GM04503 (cell line): ENCODE measurements at places on chromosomes 5 and 9.

- no peak for DNase-seq
Measured at GRCh38 chr5:150114773-150115408, 28.5 kb upstream of the CSF1R start.

DNA sequence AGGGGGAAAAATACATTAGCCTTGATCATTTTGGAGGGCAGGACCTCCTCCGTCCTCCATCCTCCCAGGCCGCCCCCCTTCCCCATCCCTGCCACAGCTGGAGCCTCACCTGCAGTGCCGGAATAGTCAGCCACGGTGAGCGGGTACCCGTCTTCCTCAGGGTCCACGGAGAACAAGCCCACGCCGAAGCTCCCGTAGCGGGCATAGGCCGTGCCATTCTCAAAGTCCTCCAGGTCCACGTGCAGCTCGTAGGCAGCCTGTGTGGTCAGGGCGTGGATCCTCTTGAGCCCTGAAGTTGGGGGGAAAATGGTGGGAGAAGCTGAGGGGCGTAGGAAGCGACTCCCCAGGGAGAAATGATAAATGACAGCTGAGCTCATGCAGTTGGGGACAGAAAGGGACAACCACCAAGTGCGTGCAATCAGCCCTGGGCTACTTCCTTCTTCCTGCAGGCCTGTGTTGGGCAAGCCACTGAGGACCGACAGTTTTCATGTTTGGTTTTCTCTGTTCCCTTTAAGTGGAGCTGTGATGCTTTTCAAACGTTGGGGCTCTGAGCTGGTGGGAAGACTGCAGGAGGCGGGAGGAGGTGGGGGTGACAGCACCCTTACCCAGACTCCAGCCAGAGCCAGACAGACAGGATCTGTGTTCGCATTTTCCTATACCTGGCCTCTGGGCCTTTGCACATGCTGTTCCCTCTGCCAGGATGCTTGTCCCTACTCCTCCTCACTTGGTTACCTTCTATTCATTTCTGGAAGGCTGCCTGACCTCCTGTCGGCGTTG is 8.7 kb upstream of the QRFP start:
- no peak for DNase-seq

GRCh38 chr5:9878206-9878605 is 248.1 kb upstream of the TAS2R1 start:
- no peak for DNase-seq

- DNase-seq: no peak
Measured at GRCh38 chr5:14326035-14326903, 183.1 kb downstream of the TRIO start.

- DNase-seq: no peak
Measured at GRCh38 chr9:122780026-122780425, 8.7 kb upstream of the OR5C1 start.

DNA sequence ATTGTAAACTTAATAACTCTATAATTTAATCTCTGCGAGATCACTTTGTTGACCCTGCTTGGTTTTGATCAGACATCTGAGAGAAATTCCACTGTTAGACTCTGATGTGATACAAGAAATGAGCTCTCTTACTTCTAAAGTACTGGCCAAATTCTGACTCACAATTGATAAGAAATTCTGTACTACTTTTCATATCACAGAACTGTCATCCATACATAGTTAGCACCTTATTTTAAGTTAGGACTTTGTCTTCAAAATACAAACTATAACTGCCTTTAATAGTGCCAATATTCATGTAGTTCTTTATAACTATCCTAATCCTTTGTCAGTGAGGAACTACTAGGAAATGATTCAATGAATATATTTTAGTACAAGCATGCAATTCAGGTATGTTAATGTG is 23.4 kb downstream of the MARCHF11 start:
- DNase-seq: no peak

DNA sequence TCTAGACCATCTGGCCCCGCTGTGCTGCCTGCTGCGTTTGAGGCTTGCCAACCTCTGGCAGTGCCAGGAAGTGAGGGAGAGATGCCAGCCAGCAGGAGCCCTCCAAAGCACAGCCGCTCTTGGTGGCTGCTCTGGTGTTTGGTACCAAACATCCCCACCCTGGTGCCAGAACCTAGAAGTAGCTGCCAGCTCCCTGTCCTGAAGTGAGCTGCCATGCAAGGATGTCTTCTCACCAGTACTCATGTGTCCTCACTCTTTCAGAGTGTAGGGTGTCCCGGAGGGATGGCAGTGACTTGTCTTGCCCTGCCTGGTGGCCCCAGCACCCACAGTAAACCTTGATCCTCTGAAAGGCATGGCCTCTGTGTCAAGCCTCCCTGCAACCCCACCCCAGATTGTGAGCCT is 43.4 kb downstream of the AMBP start:
- DNase-seq: no peak

- no peak for DNase-seq
Measured at GRCh38 chr9:94974154-94974879, 247.8 kb downstream of the AOPEP start.

DNA sequence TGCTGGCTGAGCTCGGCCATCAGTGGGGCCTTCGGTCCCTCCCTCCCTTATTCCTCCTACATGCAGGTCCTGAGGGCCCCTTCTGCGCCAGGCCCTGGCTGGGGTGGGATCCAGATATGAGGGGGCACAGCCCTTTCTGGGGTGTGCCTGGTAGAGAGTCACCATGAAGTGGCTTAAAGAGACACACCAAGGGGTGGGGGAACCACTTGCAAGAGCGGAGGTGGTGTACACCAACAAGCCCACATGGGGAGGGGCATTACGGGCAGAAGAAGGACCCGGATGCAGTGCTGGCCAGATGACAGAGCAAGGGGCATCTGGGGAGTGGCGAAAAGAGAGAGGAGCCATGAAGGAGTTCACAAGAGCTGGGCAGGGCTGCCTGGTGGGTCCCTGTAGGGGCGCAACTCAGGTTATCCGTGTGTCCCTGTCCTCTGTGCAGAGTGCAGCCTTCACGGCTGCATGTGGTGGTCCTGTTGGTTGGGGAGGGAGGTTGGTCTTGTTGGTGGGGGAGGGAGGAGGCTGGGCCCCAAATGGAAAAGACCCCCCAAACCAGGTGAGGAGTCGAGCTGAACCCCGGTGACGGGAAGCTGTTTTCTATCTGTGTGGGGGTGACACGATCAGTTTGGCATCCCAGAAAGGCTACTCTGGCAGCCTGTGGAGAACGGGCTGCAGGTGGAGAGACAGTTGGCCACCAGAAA is 158.1 kb downstream of the DAB2IP start:
- no peak for DNase-seq

- no peak for DNase-seq
Measured at GRCh38 chr9:74951725-74952151, 974 bp downstream of the C9orf40 start.

DNA sequence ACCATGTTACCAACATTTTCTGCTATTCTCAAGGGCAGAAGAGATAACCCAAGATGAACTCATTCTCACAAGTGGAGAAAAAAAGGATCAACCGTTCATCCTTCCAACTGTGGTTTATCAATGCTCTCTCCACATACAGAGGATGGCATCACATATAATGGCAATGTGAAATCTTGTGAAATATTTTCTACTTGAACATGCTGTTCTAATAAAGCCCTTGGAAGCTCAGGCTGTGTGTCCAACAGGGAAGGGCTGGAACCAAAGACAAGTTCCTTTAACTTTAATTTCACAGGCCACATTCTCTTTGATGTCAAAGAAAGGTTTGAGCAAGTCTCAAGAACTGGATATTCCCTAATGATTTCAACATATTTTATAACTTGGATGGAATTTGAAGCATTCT is 230.5 kb downstream of the SPOCK1 start:
- DNase-seq: no peak

DNA sequence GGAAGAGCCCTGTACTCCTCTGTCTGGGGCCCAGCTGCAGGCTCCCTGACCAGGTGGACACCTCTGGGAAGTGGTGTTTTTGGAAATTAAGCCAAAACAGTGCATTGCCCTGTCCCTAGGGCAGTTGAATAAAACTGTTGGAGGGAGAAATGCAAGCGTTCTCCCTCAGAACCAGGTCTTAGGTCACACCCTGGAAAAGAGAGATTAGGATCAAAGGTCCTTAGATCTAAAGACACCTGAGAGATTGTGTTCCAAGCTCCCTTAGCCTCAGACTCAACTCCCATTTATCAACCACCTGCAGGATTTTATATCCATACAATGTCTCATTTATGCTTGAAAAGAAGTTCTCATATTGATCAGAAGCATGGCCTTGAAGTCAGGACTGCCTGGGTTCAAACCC is 64.8 kb downstream of the PAPPA start:
- DNase-seq: no peak

DNA sequence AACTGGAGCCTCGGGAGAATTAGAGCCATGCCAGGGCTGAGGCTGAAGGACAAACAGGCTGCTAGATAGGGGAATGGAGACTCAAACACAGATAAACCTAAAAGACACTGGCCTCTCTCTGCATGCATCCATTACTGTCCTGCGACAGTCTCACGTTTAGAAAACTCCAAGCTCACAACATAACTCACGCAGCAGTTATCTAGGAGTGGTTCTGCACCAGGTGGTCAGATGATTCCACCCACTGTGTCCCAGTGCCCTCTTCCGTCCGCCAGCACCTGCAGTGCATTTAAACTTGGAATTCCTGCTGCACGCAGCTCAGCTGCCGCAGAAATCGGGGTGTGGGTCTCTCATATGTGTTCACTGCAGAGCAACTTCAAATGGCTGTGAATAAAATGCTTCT is 272.6 kb upstream of the IRX2 start:
- no peak for DNase-seq

- DNase-seq: no peak
Measured at GRCh38 chr9:77649109-77649812, 1.1 kb upstream of the GNA14 start.

DNA sequence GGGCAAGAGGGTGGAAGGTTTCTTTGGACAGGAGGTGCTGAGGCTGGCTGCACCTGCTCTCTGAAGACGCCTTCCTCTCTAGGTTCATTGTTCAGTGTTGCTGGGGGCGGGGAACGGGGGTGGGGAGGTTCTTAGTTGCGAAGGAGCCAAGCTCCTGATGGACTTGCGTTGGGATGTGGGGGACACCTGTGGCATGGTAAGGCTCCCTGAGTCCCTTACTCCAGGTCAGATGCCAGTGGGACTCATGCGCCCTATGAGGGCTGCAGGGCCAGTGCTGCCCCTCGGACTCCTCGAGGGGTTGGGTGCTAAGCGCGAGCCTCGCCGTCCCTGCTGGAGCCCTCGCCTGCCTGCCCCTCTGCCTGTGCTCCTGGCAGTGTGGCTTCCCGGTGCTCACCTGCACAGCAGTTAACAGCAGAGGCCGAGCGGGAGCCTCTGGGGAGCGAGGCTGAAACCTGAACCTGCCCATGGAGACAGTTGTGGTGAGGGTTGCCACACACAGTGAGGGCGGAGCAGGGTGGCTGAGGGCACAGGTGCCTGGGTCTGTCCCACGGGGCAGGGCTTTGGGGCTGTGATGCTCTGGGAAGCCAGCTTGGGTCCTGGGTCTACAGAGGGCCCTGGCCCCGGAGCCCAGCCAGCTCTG is 5.5 kb downstream of the RNU6ATAC start:
- no peak for DNase-seq

DNA sequence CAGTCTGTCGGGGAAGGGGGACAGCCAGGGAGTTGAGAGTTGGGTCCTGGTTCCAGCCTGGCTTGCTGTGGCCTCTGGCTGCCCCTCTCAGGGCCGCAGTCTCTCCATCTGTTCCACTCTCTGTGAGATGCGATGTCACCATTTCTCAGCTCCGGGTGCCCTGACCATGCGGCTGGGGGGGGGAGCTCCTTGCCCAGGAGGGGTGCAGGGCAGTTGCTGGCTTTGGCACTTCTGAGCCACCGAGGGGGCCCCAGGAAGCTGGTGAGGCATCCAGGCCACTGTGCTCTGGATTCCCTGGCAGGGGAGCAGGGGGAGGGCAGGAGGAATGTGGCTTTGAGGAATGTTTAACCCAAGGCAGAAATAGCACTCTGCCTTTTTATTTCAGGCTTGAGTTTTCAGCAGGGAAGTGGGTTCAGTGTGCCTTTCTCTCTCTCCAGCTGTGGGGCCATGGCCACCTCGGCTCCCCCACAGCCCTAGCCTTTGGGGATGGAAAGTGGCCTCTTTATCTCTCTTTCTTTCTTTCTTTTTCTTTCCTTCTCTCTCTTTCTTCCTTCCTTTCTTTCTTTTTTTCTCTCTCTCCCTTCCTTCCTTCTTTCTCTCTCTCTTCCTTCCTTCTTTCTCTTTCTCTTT is 11.0 kb downstream of the NCS1 start:
- DNase-seq: peak; percentile 67

DNA sequence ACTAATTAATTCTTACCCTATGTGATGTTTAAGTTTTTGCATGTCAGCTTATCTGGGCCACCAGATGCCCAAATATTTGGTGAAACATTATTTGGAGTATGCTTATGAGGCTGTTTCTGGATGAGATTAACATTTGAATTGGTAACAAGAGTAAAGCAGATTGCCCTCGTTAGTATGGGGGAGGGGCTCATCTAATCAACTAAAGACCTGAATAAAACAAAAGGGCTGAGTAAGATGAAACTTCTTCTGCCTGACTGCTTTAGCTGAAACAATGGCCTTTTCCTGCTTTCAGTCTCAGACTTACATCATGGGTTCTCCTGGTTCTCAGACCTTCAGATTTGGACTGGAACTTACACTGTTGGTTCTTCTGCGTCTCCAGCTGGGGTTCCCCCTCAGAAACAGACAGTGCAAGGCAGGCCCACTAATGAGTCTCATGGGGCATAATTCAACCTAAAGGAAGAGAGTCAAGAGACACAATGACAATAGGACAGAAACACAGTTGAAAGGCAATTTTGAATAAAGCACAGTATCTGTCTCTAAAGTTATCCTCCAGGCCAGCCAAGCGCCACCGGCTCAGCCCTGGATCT is 288.4 kb downstream of the CAAP1 start:
- no peak for DNase-seq

- DNase-seq: no peak
Measured at GRCh38 chr9:137434498-137435380, 6.4 kb downstream of the ENTPD8 start.

- DNase-seq: no peak
Measured at GRCh38 chr9:68704498-68704813, 584 bp upstream of the PIP5K1B start.

GRCh38 chr5:150619359-150620230 is 20.9 kb upstream of the SYNPO start:
- no peak for DNase-seq

GRCh38 chr5:147821766-147822165 is 9.7 kb downstream of the SPINK1 start:
- no peak for DNase-seq

GRCh38 chr9:131739133-131739958 is 530 bp downstream of the RAPGEF1 start:
- DNase-seq: no peak
